ENCODE measurements at places on chromosomes 6 and 20. TPM values are rescaled to one million over a fixed set of nuclear protein-coding genes. Genes with fewer than 3 reads are reported as not detected.

The ASXL1 gene
- 22.6 TPM for polyA plus RNA-seq

DNA sequence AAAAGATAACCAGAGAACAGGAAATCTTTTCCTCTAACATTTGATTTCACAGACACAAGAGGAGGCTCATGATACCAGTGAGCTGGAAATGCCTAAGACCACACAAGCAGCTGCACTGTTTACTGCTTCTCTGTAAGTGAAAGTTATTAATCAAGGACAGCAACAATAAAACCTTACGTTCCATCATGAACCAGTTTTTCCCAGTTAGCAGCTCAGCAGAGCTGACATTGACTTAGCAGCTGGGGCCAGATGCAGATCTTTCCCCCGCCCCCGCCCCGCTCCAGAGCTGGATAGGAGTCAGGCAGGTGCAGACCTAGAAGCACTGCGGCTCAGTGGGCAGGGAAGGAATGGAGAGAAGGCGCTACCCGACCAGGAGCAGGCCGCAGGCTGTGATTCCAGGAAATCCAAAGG, 275.2 kb downstream of the GMDS start:
- no peak for DNase-seq
- H3K27ac ChIP-seq: no peak overlapping the region
- H3K4me3 ChIP-seq: no peak overlapping the region
- H3K27me3 ChIP-seq: no peaks in the 10 kb centered on the region
- peaks cover 3% of the 10 kb centered on the region for H3K36me3 ChIP-seq
- peaks cover 7% of the 10 kb centered on the region for H3K4me1 ChIP-seq

DNA sequence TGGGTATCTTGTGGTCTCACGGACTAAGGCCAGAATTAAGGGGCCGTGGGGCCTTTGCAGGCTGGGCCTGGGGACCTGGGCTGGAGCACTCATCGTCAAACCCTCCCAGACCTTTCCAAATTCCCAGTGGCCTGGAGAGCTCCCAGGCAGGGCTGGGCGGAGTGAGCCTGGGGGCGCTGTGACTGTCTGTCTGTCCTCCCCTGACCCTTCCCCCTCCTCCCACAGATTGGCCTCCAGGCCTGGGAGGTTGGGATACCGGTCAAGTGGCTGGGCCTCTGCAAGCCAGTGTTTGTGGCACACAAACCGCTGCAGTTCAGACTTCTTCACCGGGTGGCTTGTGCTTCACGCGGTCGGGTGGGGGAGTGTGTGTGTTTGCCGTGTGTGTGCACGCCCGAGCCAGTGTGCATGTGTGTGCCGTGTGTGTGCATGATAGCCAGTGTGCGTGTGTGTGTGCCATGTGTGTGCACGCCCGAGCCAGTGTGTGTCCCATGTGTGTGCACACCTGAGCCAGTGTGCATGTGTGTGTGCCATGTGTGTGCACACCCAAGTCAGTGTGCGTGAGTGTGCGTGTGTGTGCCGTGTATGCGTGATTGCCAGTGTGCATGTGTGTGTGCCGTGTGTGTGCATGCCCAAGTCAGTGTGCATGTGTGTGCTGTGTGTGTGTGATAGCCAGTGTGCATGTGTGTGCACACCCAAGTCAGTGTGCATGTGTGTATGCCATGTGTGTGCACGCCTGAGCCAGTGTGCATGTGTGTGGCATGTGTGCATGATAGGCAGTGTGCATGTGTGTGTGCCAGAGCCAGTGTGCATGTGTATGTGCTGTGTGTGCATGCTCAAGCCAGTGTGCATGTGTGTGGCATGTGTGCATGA, 6.3 kb downstream of the RBBP8NL start:
- no peaks in the 10 kb centered on the region for H3K4me1 ChIP-seq
- no peak overlapping the region for H3K27ac ChIP-seq
- H3K27me3 ChIP-seq: peaks cover 13% of the 10 kb centered on the region

- H3K36me3 ChIP-seq: no peaks in the 10 kb centered on the region
- peaks cover 86% of the 10 kb centered on the region for H3K4me1 ChIP-seq
- peak; percentile 93 for DNase-seq
- peak overlapping the region; percentile 100 for H3K27ac ChIP-seq
- H3K4me3 ChIP-seq: peak overlapping the region; percentile 76
- no peaks in the 10 kb centered on the region for H3K27me3 ChIP-seq
Measured at GRCh38 chr20:38875175-38875993, 50.8 kb upstream of the FAM83D start.

- no peaks in the 10 kb centered on the region for H3K36me3 ChIP-seq
- DNase-seq: no peak
- no peaks in the 10 kb centered on the region for H3K4me1 ChIP-seq
Measured at GRCh38 chr20:57313230-57313629, 16.4 kb upstream of the SPO11 start.

The SLX4IP gene
- 2.4 TPM for polyA plus RNA-seq
